ENCODE measurements at places on chromosomes 7 and 10.

- no peak for DNase-seq
Measured at GRCh38 chr7:103524042-103524907, 78.3 kb upstream of the SLC26A5 start.

GRCh38 chr7:34038816-34039470 lies 133.6 kb downstream of the BMPER start:
- DNase-seq = no peak

DNA sequence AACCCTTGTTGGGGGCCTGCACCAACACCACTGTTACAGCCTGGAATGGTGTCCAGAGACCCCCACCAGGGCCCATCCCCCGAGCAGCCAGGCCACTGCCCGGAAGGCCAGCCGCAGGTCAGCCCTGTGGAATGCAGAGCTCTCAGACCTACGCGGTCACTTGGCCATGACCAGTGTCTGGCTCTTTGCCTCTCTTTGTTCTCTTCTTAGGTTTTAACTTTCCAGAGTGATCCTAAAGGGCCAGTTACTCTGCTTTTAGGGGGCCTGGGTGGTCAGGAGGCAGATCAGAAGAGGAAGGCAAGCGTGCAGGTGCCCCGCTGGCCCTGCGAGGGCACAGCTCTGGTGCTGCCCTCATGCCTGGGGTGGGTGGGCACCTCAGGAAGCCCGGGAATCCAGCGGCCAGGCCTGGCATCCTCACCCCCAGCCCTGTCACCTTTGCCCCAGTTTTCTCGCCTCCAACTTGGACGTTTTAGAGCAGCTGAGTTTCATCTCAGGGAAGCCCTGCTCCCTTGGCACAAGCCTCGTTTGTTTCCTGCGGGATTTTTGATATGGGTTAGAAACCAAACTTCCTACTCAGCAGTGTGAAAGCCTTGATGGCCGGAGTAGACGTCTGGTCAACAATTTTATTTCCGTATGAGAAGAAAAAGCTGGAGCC lies 62.5 kb upstream of the CHST15 start:
- DNase-seq = no peak

DNA sequence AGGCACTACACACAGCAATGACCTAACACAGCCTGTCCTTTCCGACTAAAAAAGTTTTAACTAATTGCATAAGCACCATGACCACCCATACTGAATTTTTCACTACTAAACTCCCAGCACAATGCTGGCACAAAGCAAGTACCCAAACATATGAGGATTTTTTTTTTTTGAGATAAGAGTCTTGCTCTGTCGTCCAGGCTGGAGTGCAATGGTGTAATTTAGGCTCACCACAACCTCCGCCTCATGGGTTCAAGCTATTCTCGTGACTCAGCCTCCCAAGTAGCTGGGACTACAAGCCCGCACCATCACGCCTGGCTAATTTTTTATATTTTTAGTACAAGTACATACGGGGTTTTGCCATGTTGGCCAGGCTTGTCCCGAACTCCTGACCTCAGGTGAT lies 5.1 kb downstream of the UBE2H start:
- DNase-seq = no peak

- DNase-seq = peak; percentile 54
Measured at GRCh38 chr10:100338434-100339036, 8.5 kb upstream of the SCD start.

GRCh38 chr10:117550599-117551329 lies 8.2 kb downstream of the EMX2 start:
- DNase-seq = no peak
